HS-27A (cell line): ENCODE measurements at places on chromosomes 4 and X.

DNA sequence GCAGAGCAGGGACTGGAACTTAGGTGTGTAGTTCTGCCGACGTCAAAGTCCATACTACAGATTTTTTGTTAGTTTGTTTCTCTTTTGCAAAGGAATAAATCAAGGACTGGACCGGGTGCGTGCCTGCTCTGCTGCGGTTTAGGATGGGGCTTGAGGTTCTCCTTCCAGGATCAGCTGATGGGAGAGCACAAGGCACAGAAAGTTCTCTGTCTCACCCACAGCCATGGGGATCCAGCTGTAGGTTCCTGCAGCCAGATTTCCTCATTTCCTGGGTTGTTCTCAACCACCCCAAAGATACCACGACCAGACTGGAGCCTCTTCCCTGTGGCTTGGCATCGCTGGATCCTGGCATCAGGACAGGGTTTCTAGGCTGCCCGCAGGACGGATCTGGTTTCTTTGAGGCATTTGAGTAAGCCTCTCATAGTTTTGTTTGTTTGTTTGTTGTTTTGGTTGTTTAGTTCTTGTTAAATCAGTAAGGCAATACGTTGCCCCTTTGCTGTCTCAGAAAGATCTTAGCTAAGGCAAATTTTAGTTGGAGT, 789 bp upstream of the SRPX start:
- no peak for DNase-seq

DNA sequence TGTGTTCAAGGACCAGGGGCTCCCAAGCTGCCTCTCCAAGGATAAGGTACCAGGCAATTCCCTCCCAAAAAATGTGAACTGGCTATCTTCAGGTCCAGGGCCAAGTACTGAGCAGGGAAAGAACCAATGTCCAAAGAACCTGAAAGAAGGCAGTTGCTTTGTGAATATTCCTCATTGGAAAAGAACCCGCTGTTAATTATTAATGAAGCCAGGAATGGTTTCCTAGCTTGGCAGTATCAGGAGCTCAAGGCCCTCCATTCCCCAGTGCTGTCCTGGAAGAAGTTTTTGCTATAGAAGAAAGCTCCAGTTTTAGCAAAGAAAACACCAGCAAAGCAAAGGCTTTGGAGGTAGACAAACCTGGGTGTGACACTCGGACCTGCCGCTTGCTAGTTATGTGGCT, 130.0 kb upstream of the MBNL3 start:
- no peak for DNase-seq

DNA sequence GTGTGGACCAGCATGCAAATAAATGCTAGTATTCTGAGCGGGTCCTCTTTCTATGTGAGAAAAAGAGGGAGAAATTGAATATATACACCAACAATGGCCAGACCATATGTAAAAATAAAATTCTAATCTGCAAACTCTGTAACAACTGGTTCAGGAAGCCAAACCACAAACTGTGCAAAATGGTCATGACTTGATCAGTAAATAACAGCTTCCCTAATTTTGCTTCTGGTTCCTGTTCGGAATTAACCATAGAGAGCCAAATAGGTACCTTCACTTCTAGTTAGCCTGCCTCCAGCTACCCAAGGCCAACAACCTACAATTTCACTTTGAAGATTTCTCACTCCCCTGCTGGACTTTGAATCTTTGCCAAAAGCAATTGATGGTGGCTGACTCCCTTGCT, 1313.2 kb downstream of the ADGRL3 start:
- no peak for DNase-seq

DNA sequence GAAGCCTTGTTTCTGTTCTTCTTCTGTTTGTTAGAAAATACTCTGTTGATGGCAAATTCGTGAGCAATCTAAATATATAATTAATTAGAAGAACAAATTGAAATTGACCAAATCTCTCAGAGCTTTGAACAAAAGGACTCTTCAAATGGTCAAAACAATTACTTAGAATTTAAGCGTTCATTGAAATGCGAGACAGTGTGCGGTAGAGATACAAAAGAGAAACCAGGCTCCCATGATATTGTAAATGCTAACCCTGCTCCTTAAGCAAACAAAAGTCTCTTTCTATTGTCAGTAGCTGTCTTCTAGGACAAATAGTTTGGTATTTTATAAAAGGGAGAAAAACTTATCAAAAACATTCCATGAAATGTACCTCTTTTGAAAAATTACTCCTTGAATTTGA, 453.4 kb upstream of the MAGEB2 start:
- DNase-seq = no peak

GRCh38 chrX:24946369-24946768, 69.4 kb downstream of the ARX start:
- DNase-seq = no peak

- DNase-seq = no peak
These were observed 856.7 kb upstream of the PRKX start for GRCh38 chrX:4570151-4570550.

DNA sequence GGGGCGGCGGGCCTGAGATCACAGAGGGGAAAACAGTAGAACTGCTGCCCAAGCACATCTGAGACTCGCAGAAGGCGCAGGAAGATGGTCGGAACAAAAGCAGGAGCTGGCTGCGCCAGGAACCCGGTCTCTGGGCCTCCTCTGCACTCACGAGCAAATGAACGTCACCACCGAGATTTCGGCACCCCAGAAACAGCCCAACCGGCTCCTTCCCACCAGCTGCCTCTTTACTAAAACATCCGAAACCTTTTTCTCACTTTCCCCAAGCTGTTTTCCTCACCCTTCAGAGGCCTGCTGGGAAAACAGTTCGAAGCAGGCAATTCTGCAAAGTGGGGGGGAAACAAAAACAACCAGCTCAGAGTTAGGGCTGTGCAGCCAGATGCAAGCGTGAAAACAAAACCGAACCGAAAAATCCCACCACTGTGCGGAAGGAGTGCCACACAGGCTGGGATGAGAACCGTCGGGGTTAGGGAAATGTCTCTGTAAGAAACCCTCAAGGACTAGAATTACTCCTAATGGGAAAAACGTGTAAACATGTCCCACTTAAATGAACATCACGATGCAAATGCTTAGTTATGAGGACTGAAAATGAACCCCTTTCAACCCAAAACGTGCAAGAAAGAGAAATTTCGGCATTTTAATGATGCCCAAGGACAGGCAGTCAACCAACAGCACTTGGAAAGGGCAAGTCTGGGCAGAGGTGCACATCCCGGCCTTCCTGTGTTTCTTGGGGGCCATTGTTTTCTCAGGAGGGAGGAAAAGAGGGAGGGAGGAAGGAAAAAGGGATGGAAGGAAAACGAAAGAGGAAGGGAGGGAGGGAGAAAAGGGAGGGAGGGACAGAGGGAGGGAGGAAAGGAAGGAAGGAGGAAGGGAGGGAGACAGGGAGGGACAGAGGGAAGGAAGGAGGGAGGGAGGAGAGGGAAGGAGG, 15.8 kb downstream of the DHRSX start:
- no peak for DNase-seq

DNA sequence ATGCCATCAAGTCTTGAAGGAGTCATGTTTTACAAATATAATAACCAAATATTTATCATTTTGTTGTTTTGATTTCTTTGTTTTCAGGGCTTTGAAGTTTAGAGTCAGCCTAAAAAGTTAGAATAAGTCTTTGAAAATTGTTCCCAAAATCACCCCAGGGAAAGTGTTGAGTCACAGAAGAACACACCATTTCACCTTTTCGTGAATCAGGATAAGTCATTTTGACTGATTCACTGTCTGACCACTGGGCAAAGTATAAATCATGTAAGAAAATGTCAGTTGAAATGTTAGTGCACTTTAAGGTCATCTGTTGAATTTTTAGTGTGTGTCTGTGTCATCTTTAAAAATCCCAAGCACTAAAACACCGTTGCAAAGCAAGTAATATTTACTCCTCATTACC, 1320.1 kb downstream of the RPA4 start:
- DNase-seq = no peak
